ENCODE measurements at places on chromosomes 1 and 21.

GRCh38 chr1:41919131-41919530 is 409 bp upstream of the HIVEP3 start:
- DNase-seq, result no peak

DNA sequence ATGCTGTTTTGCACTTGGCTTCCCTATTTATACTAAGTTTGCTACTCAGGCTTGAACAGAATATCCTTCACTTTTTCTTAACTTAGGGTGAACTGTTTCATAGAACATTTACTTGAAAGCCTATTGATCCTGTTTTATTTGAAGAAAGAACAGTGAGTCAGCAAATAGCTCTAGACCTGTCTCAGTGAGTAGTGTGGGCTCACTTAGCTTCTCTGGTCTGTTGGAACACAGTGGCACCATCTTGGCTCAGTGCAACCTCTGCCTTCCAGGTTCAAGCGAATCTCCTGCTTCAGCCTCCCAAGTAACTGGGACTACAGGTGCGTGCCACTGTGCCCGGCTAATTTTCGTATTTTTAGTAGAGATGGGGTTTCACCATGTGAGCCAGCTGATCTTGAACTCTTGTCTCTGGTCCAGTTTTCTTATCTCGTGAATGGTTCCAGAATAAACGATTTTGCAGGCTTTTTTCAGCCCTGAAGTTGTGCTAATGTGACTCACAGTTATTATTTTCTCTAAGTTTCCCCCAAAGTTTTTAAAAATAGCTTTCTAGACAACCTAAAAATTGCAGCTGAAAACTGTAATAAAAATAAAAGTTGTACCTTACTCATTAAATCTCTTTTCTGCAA is 76.8 kb downstream of the KIF1B start:
- no peak for DNase-seq

DNA sequence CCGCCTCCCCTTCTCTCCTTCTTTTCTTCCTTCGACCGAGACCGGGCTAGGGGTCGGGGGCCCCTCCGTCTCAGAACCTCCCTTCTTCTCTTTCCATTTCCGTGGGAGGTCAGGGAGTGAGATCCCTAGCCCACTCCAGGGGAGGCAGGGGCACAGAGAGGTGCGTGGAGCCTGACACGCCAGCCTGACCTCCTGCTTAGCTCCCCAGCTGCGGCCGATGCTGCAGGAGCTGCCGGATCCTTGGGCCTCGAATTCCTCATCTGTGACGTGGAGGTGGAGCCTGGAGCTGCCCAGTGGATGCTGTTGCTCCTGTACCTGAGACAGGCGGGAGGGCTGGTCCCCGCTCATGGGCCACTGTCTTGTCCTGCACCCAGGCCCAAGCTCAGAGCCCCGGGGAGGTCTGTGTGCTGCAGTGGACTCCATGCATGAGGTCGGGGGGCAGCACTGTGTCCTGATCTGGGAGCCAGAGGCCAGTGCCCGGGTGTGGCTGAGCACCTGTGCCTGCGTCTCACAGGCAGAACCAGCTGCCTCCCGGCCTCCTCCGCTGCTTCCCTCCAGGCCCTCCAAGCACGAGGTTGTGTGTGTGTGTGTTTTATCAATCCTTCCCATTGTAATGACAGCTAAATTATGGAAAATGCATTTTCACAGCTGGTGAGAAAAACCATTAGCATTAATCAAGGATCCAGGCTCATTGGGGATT is 55.3 kb upstream of the TTC34 start:
- DNase-seq, result no peak

DNA sequence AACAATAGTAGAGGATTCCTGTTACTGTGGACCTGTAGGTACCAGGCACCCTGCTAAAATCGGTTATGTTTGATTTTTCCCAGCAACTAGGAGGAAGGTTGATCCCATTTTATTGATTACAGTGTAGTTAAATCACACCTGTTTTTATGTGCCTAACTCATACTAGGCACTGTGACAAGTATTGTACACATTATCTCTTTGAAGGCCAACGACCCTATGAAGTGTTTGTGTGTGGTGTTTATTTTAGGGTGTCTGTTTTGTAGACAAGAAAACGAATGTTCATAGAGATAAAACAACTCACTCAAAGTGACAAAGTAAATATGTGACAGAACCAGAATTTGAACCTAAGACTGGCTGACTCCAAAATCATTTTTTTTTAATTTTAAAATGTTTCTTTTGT is 49.5 kb downstream of the FGGY start:
- no peak for DNase-seq

- no peak for DNase-seq
Measured at GRCh38 chr1:194618101-194618500, 1431.7 kb upstream of the B3GALT2 start.

DNA sequence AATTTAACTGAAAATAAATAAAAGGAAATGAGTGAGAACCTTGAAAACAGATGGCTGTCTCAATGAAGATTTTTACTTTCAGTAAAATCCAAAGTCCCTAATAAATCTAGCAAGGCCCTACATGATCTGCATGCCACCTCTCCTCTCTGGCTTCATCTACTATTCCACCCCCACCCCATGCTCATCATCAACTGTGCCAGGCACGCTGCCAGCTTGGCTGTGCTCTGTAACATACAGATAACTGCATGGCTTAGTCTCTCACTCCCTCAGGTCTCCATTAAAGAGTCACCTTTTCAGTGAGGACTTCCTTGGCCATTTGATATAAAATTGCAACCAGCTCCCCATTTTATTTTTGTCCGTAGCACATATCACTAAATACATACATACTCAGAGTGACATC is 26.7 kb downstream of the RGSL1 start:
- DNase-seq, result no peak

DNA sequence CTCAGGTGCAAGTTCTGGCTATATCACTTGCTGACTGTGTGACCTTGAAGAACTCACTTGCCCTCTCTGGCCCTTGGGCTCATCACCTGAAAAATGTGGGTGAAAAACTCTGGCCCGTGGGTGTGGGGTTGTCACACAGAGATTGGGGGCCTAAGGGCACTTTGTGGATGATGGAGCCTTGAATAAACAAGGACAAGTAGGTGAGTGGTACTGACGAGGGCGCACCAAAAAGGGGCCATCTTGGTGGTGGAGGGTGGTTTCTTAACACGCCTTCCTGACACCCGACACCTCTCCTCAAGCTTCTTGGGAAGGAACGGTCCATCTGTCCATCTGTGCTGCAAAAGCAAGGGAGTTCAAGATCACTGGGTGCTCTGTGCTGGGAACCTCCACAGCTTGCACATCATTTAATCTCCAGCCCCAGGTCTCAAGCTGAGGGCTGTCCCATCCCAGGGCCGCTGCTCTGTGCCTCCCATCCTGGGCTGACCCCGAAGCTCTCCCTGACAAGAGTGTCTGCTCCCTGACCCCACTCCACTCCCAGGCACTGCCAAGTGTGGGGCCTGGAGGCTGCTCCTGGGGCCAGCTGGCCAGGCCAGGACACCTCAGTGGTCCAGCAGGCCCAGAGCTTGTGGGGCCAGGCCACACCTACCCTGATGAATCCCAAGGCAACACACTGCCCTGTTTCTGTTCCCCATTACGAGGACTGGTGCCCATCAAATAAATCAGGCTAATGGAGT is 97.3 kb downstream of the GLIS1 start:
- no peak for DNase-seq

DNA sequence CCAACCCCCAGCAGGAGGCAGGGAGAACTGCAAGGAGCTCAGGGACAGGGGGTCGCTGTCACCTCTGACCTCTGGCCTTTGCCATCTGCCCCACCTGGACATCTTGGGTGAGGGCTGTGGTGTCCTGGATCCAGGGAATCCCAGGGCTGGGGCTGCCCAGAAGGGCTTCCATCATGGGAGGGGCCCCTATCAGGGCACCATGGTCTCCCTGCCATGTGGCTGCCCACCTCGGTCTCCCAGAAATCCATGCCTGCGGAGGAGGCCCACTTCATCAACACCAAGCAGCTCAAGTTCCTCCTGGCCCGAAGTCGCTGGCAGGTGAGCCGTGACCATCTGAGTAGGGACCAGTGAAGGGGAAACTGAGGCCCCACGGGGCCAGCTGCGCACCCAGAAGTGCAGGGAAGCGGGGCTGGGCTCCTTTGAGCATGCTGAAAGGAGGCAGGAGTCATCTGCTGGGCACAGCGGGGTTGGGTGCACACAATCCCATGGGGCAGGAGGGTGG is 36.1 kb downstream of the TRIM11 start:
- DNase-seq, result no peak

- DNase-seq, result peak; percentile 13
Measured at GRCh38 chr1:75233302-75233929, 99.2 kb downstream of the LHX8 start.

DNA sequence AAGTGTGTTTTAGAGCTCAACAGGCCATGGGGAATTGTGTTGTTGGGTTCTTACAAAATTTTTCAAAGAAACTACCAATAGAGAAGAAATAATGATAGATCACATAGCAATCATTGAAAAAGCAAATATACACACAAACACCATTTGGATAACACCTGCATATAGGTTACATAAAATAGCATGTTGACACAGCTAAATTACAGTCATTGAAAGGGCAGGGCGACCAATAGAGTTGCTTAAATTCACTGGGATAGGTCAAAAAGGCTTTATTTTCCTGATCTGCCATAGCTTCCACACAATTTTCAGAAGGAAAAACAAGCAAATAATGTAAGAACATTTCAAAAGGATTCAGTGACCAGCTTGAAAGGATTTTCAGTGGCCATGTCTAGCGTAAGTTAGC is 57.9 kb upstream of the FGGY start:
- DNase-seq, result no peak

- no peak for DNase-seq
Measured at GRCh38 chr1:82921759-82922158, 1077.2 kb downstream of the TTLL7 start.

- DNase-seq, result no peak
Measured at GRCh38 chr1:199856216-199856780, 171.2 kb upstream of the NR5A2 start.

DNA sequence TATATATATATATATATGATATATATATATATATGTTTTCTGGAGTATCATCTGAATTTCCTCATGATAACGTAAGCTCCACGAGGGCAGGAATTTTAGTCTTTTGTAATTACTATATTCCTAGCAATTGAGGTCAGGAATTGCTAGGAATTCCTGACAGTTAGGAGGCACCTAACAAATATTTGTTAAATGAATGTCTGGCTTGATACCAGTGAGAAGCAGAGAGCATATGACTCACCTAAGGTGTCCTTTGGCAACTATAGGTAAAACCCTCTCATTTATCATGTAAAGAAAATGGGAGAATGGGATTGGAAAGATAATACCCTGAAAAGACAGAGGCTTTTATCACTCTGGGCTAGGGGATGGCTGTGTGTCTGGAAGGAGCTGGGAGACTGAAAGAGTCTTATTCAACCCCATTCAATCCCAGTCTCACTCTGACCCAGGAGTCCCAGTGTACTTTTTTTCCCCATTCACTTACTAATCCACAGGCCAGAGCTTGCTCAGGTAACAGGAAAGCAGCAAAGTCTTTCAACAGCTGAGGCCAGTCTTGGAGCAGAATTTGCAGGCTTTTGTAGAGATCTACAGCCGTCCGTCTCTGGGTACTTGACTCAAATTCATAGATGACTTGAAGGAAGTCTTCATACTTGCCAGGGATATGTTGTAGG is 71.2 kb downstream of the DAP3 start:
- DNase-seq, result no peak

- no peak for DNase-seq
Measured at GRCh38 chr1:234169161-234169849, 204.0 kb upstream of the COA6 start.

GRCh38 chr1:205493241-205494085 is 11.0 kb upstream of the CDK18 start:
- no peak for DNase-seq

- no peak for DNase-seq
Measured at GRCh38 chr21:39638281-39638680, 25.5 kb downstream of the B3GALT5 start.

DNA sequence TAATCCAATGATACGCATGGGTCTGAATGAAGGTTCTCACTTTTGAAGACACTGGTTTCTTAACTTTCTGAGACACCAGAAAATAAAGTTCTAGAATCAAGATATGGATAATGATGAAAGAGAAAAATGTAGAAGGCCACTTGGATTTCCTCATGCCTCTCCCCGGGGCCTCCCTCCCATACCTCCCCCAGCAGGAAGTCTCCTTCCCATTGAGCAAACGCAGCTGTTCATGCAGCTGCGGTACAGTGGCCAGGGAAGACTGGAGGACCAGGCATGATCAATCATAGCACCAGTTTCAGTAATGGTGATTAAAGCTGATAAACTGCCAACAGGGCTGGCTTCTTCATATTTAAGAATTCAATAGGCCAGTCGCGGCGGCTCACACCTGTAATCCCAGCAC is 10.9 kb upstream of the UBR4 start:
- no peak for DNase-seq

- DNase-seq, result no peak
Measured at GRCh38 chr1:152621993-152622392, 910 bp downstream of the LCE3A start.

DNA sequence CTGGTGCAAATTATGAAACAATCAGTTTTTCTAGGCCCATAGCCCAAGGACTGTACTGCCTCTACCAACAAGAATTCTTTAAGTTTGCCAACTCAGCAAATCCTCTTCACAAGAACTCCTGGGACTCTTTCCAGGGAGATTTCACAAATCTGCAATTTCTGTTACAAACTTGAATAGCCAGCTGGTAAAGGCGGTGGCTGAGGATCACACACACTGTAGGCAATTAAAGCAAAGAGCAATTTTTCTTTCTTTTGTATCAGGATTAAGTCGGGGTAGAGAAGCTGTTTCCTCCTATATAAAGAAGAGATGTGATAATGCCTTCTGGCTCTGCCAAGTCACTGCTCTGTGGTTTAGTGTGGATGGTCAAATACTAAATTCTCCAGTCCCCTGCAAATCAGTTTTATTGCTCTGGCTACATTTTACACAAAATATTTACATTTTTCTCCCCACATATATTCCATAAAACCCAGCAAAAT is 1.7 kb downstream of the ALDH9A1 start:
- no peak for DNase-seq

All from NCI-H1048 (cell line).